ENCODE measurements at places on chromosomes 3 and 15.

DNA sequence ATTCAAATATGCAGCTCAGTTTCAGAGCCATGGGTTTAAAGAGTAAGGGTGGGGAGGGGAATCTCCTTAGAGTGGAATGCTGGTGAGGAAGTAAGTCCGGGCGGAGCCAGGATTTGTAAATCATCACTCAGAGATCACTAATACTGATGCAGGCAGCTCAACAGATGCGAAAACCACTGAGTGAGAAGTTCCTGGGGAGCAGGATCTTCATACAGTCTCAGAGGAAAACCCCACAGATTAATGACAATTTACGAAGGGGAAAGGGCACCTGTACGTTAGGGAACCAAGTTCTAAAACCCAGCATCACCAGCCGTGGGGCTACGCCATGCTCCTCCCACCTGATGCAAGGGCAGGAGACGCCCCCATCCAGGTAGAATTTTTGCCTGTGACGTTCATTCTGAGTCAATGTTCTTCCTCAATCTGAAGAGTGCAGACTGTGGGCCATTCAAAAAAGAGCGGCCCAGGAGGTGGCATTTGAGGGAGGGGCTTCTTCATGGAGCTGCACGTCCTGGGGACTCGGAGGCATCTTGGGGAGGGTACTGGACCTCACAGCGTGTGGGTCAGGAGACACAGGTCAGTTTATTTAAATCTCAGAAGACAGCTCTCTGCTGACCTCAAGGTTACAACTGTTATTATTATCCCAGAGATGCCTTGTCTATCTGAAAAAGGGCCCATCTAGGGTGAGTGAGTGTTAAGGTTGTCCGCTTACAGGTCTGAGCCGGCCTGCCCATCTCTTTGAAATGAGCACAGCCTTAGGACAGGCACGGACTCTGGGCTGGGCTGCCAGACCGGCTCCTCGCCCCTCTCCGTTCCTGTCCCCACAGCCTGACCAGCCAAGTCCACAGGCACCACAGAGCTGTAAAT, 228.0 kb downstream of the XXYLT1 start:
- no peak for DNase-seq

DNA sequence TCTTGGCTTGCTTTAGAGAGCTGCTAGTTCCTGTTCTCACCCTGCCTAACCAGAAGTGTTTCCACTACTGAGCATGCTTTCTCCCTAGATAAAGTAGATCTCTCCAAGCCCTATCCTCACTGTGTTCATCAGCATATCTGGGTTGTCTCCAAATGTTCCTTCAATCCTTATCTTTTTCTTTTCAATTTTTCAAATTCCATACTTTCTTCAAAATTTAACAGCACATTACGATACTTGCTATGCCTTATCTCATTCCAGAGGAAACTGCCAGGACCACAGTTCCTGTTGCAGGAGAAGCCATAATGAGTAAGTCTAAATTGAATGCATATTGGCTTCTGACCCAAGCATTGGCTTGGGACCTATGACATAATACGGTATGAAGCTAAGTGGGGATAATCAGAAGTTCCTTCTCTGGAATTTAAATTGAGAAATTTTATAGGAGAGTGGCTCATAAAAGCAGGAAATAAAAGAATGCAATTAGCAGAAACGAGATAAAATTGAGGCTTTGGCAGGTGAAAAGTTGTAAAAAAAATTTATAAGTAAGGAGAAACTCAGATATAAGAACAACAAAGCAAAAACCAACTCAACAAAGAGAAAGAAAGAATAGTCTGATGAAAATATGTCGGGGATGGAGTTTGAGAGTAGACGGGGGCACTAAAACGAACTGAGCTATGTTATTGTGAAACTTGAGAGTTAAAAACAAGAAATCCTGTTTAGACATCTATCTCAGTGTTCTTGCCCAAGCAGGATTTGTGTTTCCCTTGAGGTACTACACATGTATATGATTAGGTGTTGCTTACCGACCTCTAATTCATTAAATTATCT, 631.7 kb upstream of the CCDC54 start:
- DNase-seq: no peak

DNA sequence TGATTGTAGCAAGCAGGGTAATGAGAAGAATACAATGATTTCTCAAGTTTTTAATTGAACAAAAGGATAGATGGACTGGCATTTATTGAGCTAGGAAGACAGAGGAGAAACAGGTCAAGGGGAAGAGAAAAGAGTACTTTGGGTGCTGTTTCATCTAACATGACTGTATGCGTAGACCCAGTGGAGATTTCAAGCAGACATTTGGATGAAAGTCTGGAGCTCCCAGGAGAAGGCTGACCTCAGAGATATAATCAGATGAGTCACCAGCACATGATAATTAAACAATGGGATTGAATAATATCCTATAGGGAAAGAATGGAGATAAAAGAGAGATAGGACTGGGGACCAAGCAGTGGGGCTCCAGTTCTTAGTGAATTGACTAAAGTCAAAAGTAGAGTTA, 194.9 kb downstream of the ARRDC4 start:
- no peak for DNase-seq

DNA sequence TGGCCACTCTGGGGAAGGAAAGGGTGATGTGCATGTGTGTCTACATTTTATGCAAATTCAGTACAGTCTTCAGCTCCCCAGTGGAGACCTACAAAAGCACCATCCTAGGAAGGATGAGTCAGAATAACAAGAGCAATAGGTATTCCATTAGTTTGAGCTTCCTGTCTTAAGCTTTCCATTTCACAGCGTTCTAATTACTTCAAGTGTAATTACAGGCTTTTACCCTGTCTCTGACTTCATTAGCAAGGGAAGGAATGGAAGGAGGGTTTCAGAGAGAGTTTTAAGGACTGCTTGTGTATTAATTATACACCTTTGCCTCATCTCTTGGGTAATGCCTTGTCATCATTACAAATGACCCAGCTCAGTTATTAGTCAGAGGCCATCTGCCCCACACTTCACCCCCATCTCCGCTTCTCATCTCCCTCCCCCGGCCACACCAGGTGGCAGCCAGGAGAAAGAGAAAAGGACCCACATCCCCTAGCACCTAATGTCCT, 202.8 kb upstream of the MRPL3 start:
- no peak for DNase-seq

- no peak for DNase-seq
Measured at GRCh38 chr3:113623324-113623723, 73.1 kb downstream of the USF3 start.

DNA sequence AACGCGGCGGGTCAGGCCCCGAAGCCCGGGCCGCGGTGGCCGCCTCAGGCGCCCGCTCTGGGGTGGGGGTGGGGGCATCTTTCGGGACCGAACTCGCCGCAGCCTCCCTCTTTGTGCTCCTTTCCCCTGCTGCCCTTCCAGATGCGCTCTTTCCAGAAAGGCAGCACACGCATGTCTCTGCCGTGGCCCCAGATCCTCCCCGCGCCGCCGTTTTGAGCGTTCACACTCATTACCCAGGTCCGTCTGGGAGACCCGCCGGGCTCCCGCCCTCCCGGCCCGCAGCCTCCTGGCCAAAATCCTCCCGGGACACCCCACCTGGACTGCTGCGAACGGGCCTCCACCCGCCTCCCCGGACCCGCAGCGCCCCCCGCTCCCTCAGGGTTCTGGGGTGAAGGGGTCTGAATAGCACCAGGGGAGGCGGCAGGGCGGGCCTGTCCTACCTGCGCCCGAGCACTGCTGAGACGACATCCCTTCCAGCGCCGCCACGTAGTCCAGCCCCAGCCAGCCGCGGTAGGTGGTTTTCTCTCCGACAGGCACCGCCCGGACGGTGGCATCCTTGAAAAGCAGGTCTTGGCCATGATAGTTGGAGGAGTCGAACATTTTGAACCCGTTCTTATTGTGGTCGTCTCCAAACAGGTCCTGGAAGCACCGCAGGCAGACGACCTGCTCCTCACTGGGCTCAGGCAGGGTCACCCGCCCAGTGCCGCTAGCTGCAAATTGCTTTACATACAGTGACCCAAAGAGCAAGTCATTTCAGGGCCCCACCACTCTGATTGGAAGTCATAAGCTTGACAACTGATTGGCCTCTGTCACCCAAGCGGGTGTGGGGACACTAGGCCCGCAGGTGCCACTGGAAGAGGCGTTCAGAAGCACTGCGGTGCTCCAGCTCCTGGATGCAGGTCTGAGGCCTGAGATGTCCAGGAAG, 25.9 kb downstream of the MELTF start:
- DNase-seq: peak; percentile 47

- DNase-seq: no peak
Measured at GRCh38 chr3:47159820-47160219, 4.1 kb downstream of the SETD2 start.

DNA sequence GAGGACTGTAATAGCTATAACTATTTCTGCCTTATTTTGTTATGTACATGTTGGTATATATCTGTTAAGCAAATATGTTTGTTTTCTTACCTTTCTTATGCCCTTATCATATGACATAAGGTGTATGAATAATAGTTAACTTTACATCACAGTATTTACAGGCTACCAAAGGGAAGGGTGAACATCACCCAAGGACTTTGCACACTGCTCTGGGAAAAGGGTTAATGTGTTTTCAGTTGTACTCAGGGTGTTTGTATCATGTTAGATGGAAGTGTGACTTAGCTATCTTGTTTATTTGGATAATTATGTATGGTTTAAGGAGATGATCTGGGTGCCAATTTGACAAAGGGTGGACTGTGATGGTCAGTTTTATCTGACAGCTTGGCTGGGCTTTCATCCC, 60.3 kb downstream of the LSM3 start:
- DNase-seq: no peak

DNA sequence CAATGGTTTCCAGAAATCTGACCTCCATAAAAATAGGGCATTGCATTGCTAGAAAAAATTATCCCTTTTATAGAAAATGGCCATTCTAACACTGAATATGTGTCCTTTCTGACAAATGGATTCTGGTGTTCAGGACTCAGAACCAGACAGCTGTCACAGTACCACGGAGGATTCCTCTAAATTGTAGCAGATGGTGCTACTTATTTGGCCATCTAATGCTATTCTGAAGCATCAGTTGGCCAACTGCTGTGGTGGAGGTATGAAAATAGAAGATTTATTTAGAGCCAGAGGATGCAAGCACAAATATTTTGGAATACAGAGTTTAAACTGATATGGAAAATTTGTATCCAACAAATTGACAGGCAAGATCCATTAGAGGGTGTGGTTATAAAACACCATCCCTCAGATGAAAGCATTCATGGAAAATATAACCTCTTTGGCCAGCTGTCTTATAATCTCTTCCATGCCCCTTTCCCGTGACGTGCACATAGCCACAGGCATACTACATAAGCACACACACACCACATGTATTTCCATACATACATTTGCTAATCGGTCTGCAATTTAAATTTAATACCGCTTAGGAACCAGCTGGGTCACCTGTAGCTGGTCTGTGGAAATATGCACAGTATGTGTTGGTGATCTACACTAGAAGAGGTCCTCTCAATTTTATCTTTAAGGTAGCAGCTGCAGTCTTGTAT, 302.7 kb upstream of the KCNMB2 start:
- DNase-seq: no peak

- DNase-seq: no peak
Measured at GRCh38 chr3:169475576-169475975, 187.9 kb downstream of the MECOM start.

DNA sequence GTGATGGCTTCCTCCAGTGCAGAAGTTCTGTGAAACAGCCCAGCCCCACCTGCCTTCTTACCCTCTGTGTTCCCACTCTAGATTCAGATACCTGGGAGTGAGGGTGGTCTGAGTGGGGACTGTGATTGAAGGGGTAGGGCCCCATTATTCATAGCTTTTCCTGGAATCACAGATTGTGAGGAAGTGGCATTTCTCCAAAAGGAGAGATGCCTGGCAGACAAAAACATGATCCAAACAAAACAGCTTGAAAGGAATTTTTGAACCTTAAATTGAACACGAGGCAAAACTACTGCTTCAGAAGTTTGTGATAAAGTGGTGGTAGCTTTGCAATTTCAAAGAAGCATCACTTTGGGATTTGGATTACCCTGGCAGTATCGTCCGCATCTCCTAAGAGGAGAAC, 29.2 kb upstream of the NEO1 start:
- no peak for DNase-seq

DNA sequence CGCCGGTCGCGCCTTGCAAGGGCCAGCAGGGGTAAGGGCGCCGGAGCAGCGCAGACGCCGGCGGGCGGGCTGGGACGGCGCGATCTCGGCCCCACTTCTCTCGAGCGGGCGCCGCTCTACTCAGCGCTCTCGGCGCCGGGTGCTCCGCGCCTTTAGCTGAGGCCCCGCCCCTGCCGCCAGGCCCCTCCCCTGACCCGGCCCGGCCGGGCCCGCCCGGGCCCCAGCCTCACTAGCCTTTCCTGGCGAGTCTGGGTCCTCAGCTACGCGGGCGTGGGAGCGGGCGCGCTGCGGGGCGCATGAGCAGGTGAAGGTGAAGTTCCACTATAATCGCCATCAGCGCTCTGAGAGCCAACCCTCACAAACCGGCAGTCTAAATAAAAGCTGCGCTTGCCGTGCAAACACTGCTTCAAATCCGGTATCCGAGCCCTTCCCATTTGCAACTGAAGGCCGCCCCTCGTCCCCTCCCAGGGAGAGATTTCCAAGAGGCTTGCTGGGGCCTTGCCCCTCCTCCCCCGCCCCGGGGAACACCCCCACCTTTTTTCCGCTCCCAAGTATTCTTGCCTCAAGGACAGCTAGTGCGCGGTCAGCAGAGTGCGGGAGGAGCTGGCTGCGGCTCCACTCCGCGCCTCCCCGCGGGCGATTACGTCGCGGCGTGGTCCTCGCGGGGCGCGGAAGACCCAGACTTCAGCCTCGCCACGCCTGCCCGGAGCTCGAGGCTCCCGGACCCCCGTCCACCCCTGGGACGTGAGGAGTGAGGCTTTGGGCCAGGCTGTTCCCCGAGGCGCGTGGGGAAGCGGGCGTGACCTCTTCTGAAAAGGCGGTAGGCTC, at the start of gene RPP25:
RPP25 (minus strand) TSS at position 125 of the 828 bp plus-strand sequence. CDS start 189 bp downstream, outside the sequence.
- DNase-seq: peak; percentile 78

DNA sequence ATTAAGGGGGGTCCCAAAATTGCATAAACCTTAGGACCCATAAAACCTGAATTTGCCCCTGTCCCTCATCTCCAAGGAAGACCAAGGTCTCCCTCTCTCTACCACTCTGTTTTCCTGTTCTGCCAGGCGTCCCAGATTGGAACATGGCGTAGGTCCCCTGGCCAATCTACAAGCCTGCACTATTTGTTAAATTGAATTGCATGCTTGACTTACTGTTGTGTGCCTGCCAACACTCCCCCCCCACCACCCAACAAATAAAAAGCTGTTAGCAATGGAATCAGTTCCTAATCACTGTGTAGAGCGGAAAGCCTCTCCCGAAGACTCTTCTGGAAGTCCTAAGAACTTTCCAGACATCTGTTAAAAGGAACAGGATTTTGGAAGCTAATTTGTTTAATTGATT, 11.7 kb downstream of the CTXND1 start:
- no peak for DNase-seq

DNA sequence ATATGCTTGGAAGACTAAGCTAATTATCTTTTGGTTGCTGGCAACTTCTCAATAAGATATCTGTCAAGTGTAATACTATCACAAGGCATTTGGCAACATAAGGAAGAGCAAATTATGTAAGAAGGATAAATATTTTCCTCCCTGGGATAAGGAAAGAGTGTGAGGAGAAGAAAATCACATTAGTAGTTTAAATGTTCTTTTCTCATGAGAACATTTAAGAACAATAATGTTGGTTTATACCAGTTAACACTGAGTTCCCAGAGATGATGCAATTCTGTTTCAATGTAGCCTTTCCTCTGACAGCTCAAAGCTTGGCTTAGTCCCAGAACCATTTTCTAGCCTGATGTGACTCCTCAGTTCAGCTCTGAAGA, 66.1 kb upstream of the NPHP3 start:
- no peak for DNase-seq

- DNase-seq: no peak
Measured at GRCh38 chr15:61116825-61117224, 112.3 kb downstream of the RORA start.
